ENCODE measurements at places on chromosomes 1 and 21.

DNA sequence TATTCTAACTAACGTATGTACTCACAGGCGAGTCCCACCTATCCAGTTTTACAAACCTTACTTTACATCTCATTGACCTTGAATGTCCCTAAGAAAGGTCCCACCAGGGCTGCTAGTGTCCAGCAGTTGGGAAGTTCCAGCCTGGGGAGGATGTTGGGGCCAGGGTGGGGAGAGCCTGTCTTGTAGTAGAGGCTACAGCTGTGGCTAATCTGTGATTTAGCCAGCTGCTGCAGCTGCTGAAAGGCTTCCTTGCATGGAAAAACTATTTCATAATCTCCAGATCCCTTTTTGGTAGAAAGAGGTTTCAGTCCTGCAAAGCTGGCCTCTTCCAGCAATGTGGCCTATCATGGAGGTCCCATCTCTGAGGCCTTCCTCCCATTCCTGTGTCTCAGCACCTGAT lies 23.1 kb downstream of the TNN start:
- no peak for DNase-seq

DNA sequence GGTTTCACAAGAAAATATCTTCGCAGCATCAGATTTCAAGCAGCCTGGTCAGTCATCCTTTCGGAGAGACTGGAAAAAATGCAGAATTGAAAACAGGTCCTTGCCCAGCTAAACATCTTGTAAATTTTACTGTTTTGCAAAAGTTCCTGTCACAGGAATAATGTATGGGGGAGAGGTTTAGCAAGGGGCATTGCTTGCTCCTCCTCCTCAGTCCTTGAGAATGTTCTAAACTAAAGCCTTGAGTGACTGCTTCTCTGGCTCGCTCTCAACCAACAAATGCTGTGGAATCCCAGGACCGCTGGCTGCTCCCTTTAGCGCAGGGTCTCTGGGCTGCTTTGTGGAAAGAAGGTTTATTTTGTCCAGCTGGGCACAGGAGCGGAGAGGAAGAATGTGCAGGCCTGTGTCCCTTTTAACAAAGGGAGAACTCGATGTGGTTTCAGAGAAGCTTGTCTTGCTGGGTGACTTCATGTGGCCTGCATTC lies 33.6 kb upstream of the FHAD1 start:
- no peak for DNase-seq

- no peak for DNase-seq
Observed at GRCh38 chr1:117336088-117336817, 31.0 kb upstream of the MAN1A2 start.

GRCh38 chr1:217620814-217621213 lies 10.1 kb downstream of the GPATCH2 start:
- no peak for DNase-seq

GRCh38 chr1:164567774-164568173 lies 8.8 kb downstream of the PBX1 start:
- no peak for DNase-seq

DNA sequence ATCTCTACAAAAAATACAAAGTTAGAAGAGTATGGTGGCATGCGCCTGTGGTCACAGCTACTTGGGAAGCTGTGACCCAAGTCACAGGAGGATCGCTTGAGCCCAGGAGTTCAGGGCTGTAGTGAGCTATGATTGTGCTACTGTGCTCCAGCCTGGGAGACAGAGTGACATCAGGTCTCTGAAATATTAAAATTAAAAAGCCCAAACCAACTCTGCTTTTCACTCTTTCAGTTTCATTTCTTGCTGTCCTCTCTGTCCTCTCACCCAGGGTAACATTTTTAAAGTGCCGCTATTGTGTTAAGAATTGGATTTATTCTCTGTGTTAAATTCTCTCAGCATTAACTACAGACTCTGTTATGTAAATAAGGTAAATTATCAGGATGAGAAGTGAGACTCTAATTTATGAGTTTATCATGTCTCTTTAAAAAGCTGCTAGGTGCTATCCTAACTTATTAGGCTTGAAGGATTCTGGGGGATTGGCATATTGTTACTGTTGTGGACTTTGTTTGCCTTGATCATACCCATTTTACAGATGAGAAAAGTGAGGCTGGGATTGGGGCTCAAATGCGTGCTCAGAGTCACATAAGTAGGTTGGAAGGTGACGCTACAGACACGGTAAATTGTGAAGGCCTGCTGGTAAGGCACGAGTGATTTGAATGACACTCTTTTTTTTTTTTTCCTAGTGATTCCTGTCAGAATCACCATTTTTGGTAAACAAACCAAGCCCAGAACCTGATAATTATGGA lies 46.5 kb downstream of the B3GALT5 start:
- DNase-seq, result no peak

- no peak for DNase-seq
Observed at GRCh38 chr1:103180660-103181059, 72.3 kb upstream of the COL11A1 start.

DNA sequence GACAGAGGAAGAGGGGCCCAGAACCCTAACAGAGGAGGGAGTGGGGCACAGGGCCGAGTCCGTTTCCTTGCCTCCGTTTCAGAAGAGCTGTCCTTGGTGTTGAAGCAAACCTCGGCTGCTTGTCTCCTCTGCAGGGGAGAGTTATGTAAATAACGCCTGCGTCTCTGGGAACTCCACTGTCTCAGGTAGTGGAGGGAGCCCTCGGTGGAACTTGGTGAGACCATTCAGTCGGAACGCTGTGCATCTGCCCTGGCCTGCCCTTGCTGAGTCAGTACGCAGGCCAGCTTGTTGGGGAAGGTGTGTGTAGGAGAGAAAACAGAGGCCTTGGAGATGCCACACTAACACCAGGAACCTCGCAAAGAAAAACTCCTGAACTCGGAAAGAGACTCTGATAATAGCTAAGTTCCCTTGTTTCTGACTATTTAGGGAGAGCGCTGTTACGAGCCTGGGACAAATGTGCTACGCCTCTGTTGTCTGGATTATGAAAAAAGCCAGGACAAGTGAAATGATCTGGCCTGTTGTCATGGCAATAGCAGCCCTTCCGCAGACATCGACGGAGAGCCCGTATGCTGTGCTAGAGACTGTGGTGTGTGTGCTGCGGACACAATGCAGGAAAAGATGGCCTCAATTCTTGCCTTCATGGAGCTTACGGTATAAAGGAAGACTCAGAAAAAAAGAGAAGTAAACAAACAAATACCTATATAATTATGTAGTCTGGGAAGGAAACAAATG lies 94.6 kb upstream of the AKT3 start:
- DNase-seq, result no peak

DNA sequence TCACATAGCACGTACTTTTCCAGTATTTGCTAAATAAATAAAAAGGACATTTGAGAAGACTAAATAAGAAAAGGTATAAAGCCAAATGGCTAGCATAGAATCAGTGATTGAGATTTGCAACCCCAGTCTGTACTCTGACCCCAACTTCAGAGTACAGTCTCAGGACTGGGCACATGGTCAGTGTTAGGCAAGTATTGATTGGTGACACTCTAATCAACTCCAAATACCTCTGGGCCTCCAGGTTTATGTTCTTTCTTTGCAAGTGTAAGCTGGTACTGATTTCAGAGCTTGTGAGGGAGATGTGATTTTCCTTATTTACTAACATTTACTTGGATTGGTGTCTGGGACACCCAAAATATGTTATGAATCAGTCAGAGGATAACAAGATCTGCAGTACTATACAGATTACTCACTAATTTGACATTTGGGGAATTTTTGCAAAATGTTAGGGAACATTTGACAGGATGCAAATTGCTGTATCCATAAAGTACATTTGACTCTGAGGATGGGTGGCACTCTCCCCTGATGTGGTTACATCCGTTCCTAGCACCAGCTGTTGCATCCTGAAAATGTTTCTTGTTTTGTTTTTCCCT lies 34.2 kb downstream of the LMO4 start:
- DNase-seq, result no peak

DNA sequence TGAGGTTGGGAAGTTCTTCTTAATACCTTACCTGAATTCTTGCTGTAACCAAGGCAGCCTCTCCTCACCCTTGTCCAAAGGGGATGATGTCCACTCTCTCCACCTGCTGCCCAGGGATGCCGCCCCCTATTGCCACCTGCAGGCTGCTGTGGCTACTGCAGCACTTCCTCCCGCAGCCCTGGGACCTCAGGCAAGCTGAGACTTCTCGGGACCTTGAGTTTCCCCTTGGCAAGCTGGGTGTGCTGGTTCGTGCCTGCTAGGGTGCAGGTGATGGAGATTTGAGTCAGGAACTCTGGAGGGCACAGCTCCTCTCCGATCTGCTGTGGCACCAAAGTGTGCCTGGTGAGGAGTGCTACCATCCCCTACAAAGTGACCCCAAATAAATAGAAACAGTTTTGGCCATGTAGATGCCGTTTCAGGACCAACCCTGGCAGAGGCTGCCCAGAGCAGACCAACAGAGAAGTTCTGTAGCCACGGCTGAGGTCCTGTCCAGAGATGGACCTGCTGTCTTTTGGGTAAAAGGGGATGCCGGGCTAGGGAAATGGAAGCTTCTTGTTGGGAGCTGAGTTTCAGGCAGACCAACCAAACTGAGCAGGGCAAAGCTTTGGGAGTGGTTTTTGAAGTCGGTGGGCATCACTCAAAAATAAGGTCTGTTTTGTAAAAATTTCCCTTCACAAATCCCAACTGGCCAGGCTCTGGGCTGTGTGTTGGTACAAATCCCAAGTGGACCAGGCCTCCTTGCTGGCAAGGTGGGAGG lies 31.7 kb downstream of the RUNX3 start:
- DNase-seq, result no peak

- DNase-seq, result no peak
Observed at GRCh38 chr1:15370268-15370667, 39.4 kb upstream of the EFHD2 start.

- peak; percentile 22 for DNase-seq
Observed at GRCh38 chr21:44765231-44766013, 36.2 kb downstream of the UBE2G2 start.

GRCh38 chr1:206657751-206658150 lies 22.4 kb downstream of the DYRK3 start:
- no peak for DNase-seq

- DNase-seq, result peak; percentile 43
Observed at GRCh38 chr1:202162047-202162417, 1.6 kb upstream of the PTPN7 start.

GRCh38 chr1:159204161-159205141 lies at the start of gene ACKR1:
Gene ACKR1, plus strand, starts transcription at chr1:159204875. Its CDS starts 85 bp downstream, at chr1:159204960.
- no peak for DNase-seq

DNA sequence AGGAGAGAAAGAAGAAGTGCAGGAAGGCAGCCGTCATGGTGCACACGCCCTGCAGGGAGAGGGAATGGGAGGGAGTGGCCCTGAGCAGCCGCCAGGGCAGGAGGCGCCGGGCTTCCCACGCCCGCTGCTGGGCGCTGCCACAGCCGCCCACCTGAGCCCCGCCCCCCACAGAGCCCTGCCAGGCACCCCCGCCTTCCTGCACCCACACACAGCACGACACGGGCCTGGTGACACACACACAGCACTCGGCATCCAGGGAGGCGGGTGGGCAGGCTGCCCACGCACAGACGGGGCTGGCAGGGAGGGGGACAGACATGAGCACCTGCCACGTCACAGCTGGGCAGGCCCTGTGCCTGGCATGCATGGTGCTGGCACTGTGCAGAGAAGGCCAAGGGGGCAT lies 27.5 kb downstream of the ADGRB2 start:
- DNase-seq, result no peak

- peak; percentile 32 for DNase-seq
Observed at GRCh38 chr1:8525558-8526275, 207.8 kb downstream of the SLC45A1 start.

- DNase-seq, result no peak
Observed at GRCh38 chr21:21731626-21732025, 733.4 kb downstream of the NCAM2 start.

GRCh38 chr21:40345711-40346321 lies 478.6 kb downstream of the PCP4 start:
- DNase-seq, result no peak

All from stimulated activated CD8-positive, alpha-beta memory T cell treated with anti-CD3 and anti-CD28 coated beads, Interleukin-12 subunit alpha, Interleukin-12 subunit beta, amount 100 ng/mL, for 1 hour (primary cell).